ENCODE measurements at places on chromosomes 7 and 10. TPM values are rescaled to one million over a fixed set of nuclear protein-coding genes. Genes with fewer than 3 reads are reported as not detected.

DNA sequence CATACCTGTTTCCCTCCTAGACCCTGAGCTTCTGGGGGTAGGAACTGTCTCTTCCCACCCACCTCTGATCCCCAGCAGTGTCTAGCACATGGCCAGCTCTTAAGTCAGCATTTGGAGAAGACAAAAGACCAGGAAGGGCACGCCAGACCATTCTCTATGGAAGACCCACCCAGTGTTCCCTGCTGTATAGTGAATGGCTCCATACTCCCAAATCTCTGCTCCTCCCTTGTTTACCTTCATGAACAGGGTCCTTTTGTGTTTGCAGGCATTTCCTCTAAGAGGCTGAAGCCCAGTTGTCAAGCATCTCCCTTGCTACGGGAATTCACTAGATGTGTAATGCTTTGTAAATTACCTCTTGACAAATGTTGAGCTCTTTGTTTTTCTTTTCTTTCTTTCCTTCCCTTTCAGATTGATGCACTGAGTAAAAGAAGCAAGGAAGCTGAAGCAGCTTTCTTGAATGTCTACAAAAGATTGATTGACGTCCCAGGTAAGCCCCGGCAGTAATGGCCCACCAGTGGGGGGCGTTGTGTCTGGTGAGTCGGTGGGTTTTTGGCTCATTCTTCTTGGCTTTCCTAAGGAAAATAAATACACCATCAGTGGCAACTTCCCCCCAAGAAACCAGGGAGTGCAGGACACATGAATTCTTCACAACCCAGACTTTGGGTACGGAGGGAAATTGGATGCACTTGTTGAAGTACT, 216.6 kb upstream of the SH2B2 start:
- DNase-seq, result no peak

DNA sequence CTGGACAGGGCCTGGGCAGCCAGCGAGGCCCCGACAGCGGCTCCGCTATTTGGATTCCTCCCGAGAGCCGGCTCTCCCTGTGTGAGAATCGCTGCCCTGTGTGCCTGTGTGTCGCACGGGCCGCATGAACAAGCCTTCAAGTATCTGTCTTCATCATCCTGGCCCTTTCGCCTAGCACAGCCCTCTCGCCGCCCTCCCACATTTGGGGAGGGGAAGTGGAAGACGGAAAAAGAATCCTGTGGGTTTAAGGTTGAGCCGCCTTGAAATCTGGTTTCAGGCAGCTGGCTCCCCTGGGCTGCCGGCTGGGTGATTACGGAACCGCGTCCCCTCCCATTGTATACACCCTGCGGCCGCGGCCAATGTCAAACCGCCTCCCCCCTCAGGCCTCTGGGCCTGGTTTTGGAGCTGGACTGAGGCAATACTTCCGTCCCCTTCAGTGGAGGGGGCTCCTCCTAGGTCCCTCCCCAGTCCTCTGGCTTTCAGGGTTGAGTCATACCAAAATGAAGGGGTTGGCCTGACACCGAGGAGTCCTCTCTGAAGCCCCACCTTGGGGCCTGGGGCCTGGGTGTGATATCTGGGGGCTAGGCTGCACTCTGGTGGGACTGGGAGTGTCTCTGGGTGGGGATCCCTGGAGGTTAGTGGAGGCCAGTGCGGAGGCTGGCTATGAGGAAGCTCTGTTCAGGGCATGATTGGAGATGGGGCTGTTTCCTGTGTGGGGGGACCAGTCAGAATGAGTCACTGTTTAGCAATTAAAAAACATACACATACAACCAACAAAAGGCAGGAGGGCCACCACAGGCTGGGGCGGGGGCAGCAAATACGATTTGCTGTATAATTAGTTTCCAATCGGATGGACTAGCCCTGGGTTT, 1.7 kb downstream of the TRIM8 start:
- peak; percentile 91 for DNase-seq

DNA sequence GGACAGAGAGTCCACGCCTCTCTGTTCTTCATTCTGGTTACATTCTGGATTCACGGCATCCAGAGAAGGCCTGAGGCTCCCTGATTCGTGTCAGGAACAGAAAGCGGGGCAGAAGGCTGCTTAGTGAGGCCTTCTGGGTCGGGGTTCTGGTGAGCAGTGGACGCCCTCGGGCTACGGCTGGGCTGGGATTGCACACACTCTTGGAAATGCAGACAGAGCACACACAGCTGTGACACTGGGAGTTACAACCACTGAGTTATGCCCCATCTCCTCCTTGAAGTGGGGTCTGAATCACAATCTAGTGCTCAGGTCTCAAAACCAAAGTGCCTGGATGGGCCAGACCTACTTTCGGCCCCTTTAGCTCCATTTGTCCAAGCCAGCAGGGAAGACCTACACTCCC, 156.9 kb upstream of the GDF10 start:
- no peak for DNase-seq

CPA2 gene
- 0.49 TPM for polyA plus RNA-seq

GRCh38 chr7:26153241-26153822, 1.3 kb downstream of the NFE2L3 start:
- DNase-seq, result no peak

DNA sequence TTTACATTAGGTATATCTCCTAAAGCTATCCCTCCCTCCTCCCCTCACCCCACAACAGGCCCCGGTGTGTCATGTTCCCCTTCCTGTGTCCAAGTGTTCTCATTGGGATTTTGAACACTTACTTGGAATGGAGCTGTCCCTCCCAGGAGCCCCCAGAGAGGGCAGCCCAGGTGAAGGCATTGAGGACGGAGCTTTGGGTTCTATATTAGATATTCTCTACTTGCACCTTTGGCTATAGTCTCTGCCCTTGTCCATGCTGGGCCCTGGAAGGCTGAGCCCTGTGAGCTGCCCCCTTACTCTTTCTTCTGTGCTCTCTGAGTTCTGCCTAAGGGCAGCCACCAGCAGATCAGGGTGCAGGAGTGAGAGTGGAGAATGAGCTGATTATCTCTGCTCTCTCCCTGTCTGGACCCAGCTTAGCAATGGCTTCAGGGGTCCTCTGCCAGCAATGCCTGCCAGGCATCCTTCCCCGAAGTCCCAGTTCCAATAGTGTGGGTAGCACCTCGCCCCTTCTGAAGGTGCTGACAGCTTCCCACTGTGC, 11.2 kb downstream of the ADRA2A start:
- DNase-seq, result no peak

GRCh38 chr7:265192-265997, 24.6 kb upstream of the FOXL3 start:
- DNase-seq, result no peak

CYP3A7 gene
- 0.24 TPM for polyA plus RNA-seq

C10orf53 gene
- not detected for polyA plus RNA-seq

SPDYE8 gene
- polyA plus RNA-seq, result 0.20 TPM

GRCh38 chr10:82462910-82463551, 588.0 kb downstream of the NRG3 start:
- DNase-seq, result no peak

GRCh38 chr7:101126651-101127459, at the start of gene SERPINE1:
Gene SERPINE1, plus strand, starts transcription at chr7:101127104. Its CDS starts 1,290 bp downstream, at chr7:101128394.
- DNase-seq, result peak; percentile 86

GRCh38 chr10:93309062-93309461, 173.1 kb downstream of the MYOF start:
- no peak for DNase-seq

DNA sequence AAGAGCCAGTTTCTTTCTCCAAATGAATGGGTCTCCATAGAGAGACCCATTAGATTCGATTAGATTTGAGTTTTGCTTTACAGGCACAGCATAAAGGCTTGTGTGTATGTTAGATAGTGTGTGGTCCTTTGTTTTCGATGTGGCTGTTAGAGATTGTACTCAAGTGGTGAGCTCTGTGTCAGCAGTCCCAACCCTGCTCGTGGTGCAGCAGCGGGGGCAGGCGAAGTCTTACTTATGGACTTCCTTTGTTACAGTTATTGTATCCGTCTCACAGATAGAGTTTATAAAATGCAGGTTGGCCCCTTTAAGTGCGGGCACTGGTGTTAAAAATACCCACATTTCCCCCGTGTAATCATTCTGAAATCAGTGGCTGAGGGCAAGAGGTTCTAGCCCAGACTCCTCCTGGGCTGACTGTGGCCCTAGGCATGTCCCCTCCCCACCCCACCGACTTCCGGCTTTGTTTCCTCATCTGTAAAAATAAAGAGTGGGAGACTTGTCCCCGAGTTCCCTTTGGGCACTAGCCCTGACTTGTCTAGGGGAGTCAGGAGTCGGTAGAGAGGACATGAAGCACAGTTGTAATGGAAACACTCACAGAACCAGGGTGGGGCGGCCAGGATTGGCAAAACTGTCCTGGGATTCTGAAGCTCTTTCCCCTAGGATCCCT, 28.6 kb downstream of the MTURN start:
- DNase-seq, result no peak

GRCh38 chr10:77984986-77985385, 44.3 kb downstream of the POLR3A start:
- no peak for DNase-seq

DNA sequence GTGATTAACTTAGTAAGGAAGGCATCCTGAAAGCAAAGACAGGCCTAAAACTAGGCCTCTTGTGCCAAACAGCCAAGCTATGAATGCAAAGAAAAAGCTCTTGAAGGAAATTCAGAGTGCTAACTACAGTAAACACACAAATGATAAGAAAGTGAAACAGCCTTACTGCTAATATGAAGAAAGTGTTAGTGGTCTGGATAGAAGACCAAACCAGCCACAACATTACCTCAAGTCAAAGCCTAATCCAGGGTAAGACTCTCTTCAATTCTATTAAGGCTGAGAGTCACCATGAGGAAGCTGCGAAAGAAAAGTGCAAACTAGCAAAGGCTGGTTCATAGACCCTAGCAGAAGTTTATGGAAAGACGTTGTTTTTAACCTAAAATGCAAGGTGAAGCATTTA, 66.0 kb downstream of the IPMK start:
- DNase-seq, result no peak

DNA sequence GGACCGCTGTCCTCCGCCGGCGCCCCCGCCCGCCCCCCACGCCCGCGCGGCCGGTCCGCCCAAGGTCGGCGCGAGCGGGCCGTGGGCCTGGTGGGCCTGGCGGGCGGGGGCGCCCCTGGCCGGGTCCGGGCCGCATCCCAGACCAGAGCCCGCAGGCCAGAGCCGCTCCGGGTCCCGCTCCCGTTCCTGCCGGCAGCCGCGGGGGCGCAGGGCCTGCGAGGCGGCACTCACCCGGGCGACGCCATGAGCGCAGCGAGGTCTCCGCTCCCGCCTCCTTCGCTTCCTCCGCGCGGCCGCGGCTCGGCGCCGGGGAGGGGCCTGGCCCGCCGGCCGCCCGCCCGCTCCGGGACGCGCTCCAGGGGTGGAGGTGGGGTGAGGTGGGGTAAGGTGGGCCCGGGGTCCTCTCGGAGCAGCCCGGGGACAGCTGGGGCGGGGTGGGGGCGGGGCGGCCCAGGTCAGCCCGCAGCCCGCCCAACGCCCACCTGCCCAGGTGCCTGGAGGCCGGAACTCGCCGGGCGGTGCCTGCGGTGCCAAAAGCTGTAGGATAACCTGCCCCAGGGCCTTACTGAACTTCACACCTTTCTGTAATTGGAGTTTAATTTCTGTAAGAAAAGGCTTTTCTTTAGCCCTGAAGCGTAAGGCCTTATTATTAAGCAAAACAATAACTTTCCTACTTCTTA, at the start of gene URGCP:
TSS of gene URGCP (minus strand) at position 266 of the 680 bp plus-strand sequence. CDS start at position 245, 21 bp downstream.
- DNase-seq, result no peak

- DNase-seq, result no peak
These were observed 501.7 kb upstream of the SORCS1 start for GRCh38 chr10:107666214-107666613.

ST8SIA6 gene
- polyA plus RNA-seq, result 1.3 TPM

DNA sequence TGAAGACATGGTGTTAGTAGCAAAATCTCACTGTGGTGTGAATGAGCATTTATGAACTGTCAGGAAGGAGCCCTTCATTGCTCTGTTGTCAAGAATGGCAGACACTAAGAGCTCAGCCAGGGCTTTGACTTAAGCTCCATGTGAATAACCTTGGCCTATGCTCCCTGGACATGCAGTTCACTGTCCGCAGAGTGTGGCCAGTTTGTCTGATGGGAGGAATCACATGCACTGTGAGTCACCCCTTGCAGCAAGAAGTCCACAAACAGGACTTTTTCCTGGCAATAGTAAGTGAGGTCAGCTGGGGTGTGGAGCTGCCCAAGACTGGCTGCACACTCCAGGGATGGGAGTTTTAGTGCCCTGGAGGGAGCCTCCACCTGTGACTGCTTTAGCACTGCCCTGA, 49.5 kb downstream of the ZNF37A start:
- no peak for DNase-seq

DNA sequence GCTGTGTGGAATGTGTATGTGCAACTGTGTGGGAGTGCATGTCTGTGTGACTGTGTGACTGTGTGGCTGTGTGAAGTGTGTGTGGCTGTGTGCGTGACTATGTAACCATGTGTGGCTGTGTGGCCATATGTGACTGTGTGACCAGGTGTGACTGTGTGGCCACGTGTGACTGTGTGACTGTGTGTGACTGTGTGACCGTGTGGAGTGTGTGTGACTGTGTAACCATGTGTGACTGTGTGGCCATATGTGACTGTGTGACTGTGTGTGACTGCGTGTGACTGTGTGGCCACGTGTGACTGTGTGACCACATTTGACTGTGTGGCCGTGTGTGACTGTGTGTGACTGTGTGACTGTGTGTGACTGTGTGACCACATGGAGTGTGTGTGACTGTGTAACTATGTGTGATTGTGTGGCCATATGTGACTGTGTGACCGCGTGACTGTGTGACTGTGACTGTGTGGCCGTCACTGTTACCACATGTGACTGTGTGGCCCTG, 502.9 kb downstream of the DNAJB6 start:
- DNase-seq, result no peak

LRRC18 gene
- 0.09 TPM for polyA plus RNA-seq

DNA sequence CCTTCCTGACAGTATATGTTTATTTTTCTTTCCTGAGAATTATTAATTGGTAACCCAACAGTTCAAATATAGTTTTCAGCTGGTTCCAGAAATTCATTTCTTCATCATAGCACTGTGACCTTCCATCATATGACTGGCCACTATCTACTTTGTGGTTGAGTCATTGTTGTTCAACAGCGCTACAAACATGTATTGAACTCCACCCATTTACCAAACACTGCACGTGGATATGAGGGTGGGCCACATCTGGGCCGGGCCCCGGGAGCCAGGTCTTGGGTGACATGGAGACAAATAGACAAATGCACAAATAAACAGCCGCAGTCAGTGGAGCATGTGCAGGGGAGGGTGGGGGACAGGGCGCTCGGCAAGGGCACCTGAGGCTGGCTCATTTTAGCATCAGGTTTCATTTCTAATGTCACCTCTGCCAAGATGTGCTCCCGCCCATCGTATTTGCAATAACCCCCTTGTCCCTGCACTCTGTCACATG, 24.0 kb upstream of the EEPD1 start:
- DNase-seq, result no peak

Measured in forelimb muscle (tissue), 1 donor.